ENCODE measurements at places on chromosomes 11 and 22.

GRCh38 chr11:83401506-83402225 lies 115.5 kb upstream of the CCDC90B start:
- DNase-seq, result no peak

GRCh38 chr22:44304911-44305310 lies 7.8 kb downstream of the SHISAL1 start:
- no peak for DNase-seq

DNA sequence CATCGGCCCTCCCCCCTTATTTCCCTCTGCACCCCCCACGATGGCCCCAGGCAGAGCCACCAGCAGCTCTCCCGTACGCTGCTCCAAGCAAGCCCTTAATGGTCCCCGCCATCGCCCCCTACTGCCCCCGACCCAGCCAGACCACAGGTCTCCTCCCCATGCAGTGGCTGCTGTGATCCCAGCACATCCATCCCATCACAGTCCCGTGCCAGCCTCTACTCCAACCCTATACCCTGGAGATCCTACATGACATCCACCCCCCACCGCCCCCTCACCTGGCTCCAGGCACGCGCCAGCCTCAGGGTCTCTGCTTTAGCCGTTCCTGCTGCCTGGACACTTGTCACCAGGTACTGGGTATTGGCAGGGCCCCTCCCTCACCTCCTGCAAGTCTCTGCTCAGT lies 85.8 kb upstream of the RTL6 start:
- DNase-seq, result no peak

DNA sequence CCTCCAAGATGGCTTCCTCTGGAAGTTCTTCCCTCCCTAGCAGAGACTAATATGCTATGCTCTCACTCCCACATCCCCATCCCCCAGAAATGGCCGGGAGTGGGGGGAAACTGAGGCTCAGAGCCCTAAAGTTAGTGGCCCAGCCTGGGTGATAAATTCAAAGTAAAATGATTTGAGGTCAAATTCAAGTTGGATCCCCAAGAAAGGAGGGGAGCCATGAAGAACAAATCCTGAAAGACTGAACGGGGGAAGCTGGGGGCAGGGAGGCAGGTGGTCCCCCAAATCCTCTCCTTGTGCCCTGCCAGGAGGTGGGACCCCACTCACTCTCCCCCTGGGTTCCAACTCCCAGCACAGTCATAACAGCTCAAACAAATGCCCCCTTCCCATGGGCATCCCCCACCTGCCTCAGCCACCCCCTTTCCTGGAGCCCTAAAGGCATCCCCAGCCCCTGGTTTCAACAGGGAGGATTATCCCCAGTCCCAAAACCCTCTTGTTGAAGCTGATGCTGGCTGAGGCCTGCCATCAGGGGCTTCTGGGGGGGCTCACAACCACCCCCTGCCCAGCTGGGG lies 1.1 kb downstream of the CBX6 start:
- DNase-seq, result no peak

- DNase-seq, result no peak
These were observed 7.1 kb upstream of the ENDOD1 start for GRCh38 chr11:95082576-95083001.

DNA sequence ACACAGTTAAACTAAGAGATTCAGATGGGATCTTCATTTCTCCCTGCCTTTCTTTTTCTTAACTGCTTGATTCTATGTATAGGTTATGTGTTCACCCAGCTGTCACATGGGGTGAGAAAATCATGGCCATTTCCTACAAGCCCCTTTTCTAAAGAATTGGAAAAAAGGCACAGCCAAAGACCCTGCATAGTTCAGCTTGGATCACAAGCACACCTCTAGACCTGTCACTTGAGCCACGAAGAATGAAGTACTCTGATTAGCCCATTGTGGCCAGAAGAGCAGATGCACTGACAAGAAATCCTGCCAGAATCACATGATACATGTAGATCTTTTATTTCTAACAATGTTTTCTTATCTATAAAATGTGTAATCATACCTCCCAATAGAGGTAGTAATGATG lies 69.7 kb downstream of the RAB38 start:
- no peak for DNase-seq

GRCh38 chr11:112401036-112401769 lies 140.5 kb upstream of the PLET1 start:
- DNase-seq, result no peak

DNA sequence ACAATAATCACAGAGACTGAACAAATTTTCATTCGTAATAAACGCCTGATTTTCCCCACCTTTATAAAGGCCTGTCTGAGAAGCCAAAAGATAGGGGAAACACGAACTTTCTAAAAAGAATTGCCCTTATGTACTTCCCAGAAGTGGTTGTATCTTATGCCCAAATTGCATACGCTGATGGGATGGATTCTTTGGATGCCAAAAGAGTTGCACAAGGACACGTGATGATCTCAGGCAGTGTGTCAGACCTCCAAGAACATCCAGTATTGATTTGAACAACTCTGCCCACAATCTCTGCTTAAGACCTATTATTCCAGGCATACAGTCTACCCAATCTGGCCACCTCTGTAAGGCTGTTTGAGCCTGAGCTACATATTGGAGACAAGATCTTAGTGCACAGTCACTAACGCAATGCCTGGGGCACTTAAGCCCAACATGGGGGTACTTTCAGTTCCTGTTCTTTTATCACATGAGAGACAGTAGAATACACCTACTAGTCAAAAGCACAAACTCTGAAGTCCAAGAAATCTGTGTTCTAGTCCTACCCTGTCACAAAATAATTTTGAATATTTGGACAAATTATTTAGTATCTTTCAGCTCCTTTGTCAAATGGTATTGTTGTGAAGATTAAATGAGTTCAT lies 38.9 kb downstream of the OR10A6 start:
- DNase-seq, result no peak

DNA sequence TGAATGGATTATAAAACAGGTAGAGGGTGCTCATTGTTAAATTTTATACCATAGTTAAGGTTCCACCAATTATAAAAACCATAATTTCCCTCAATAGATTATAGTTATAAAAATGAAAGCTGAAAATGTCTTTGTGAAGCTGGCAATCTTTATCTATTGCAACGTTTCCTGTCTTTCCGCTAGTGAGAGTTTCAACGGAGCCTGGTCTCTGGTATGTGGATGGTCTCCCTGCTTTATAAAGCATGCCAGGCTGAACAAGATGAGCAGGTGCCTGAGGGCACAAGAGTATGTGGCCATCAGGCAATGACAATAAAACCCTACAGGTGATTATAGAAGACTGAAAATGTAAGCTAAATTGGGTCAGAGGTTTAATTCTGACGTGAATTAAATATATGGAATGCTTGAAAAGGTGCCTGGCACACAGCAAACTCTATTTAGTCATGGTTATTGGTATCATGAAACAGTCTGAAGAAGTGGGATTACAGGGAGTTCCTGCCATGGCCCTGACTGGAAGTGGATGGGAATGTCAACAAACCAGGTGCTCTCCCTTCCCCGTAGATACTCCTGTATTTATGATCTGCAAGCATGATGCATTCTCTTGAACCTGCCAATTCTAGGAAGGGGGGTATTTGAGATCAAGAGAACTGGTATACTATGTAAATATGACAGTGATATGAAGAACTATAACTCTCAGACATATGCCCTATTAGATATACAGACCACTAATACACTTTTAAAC lies 115.7 kb downstream of the ENTHD1 start:
- no peak for DNase-seq

DNA sequence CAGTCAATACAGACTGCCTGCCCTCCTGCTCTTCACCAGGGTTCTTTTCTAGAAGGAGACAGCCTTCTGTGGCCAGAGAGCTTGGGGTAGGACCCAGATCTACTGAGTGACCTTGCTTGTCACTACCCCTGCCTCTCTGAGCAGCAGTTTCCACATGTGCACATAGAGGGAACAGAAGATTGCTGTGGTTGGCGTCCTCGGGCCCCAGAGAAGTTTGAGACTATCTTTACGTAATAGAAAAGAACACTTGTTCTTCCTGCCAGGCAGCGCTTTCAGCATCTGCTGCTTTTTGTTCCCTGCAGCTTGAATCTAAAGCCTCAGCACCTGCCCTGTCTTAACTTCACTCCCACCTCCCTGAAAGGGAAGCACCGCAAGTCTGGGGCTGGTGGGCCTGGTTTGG lies 1.9 kb upstream of the FKBP2 start:
- DNase-seq, result no peak

GRCh38 chr11:79101656-79102055 lies 339.2 kb downstream of the TENM4 start:
- no peak for DNase-seq

DNA sequence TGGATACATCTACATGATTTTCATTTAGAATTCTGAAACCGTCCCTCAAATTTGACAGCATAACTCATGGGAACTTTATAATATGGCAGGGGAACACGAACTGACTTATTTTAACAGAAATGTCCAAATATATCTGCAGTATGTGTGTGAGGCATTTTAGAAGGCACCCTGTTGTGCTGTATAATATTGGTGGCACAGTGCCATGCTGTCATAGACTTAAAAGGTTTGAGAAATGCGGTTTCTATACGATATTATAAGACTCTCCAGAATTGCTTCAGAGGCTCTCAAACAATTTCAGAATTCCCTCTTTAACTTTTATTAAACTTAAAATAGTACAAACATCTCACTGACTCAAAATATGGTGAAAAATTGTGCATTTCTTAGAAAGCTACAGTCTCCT lies 181.6 kb downstream of the MSANTD4 start:
- DNase-seq, result no peak

- DNase-seq, result no peak
These were observed 83.4 kb downstream of the TRIM51G start for GRCh38 chr11:48900131-48900800.

GRCh38 chr11:122062763-122063162 lies 53.3 kb downstream of the BLID start:
- no peak for DNase-seq

- DNase-seq, result no peak
These were observed at the start of gene ANO1 for GRCh38 chr11:70078095-70078780. ANO1 (plus strand) TSS chr11:70078317; CDS start chr11:70078607, 290 bp downstream.

DNA sequence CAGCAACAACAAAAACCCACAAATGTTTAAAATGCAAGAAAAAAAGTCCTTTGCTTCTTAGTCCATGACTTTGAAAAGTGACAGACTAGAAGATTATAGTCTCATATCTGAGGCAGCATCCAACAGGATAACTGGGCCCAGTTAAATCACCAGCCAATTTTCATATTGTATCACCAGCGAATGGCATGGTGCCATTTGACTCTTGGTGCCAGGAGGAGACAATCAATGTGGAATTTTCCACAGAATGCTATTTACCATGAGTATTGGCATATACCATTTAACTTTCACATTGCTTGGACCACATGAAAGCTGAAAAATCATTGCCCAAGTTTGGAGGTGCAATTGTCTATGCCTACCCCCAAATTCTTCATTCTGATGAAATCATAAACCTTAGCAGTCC lies 255.5 kb downstream of the TENM4 start:
- no peak for DNase-seq

DNA sequence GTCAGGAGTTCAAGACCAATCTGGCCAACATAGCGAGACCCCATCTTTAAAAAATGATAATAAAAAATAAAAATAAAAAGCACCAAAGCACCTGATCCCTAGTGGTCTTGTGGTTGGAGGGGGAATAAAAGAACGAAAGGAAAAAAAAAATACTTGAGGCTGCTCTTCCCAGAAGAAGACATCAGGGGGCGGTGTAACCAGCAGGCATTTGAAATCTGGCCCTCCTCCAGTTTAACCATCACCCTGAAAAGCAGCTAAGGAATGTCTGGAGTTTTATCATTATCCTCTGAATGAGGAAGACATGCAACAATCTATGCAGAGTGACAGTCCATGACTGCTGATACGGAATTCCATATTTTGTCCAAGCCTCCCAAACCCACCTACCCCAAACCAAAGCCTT lies 5.6 kb upstream of the KCTD17 start:
- no peak for DNase-seq

DNA sequence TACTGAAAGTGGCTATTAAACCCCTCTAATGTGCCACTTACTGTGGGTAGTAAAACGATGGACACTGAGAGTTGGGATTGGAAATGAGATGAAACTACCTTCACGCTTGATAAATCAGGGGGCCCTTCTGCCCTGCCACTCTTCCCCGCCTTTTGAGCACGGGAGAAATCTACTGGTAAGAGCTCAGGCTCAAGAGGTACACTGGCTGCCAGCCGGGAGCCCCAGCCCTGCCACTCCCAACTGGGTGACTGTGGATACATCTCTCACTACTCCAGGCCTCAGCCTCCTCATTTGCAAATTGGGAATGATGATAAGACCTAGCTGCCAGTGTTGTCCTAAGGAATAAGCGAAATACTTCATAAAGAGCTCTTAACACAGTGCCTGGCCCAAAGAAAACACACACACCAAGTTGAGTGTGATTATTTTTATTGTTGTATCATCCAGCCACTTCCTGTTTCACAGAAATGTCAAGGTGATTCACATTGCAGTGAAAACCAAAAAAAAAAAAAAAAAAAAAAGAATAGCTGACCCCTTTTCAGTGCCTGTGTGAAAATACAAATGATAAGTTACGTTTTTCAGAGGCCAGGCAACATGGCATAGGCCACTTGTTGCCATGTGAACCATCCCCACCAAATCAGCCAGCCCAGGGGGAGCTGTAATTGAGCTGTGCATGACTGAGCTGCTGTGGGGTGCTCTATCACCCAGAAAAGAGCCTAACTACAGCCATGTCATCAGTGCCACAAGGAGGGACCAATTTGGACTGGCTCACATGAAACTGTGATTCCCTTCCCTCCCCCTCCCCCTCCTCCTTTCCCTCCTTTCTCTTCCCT lies 4.4 kb upstream of the ZNRD2 start:
- no peak for DNase-seq

- no peak for DNase-seq
These were observed 113.7 kb downstream of the PTPRJ start for GRCh38 chr11:48093795-48094642.

GRCh38 chr11:94961255-94961654 lies 12.1 kb downstream of the CWC15 start:
- no peak for DNase-seq

GRCh38 chr11:9982127-9982795 lies 311.8 kb downstream of the SBF2 start:
- no peak for DNase-seq

GRCh38 chr22:49363526-49364230 lies 464.0 kb downstream of the BRD1 start:
- no peak for DNase-seq

DNA sequence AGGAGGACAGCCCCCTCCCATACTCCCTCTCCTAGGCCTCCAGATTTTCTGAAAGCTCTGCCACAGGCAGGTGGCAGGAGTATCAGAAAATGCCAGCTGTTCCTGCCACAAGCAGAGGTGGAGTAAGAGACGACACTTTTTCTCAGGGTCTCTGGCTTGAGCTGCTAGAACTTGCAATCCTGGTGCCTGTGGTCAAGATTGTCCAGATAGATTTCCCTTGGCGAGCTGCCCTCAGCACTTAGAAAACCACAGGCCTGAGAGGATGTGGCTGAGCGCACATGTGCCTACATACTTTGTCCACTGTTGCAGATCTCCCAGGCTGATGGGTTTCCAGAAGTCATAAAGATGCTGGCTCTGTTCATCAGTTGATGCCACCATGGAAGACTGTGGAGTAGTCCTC lies 65.7 kb upstream of the NAV2 start:
- no peak for DNase-seq
